ENCODE measurements at places on chromosomes 1 and 21.

DNA sequence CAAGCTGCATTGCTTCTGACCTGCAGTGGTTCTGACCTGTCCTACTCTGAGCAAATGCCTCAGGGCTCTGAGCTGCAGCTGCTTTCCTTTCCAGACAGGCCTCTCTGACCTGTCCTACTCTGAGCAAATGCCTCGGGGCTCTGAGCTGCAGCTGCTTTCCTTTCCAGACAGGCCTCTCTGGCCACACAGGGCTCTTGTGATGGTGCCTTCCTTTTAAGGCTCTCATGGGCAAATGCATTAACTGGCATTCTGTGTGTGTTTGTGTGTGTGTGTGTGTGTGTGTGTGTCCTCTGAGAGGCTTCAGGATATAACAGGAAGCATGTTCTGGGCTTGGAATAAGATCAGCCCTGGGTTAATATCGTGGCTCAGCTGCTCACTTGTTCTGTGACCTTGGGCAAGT is 131.3 kb downstream of the NTPCR start:
- no peak for DNase-seq

- no peak for DNase-seq
Observed at GRCh38 chr1:53377438-53377841, 49.6 kb upstream of the LRP8 start.

DNA sequence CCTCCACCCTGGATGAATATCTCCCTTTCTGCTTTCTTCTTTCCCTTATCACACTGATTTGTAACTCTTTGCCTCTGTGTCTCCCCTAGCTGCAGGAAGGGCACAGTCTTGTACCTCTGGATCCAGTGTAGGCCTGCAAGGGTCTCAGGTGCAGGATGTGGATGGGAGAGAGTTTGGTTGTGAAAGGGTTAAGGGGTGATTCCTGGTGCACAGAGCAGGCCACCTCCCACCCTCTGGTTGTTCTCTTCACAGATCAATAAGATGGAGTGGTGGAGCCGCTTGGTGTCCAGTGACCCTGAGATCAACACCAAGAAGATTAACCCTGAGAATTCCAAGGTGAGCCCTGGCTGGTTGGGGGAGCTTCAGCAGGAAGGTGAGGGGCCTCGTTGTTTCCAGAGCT is 15.1 kb downstream of the KDF1 start:
- no peak for DNase-seq

DNA sequence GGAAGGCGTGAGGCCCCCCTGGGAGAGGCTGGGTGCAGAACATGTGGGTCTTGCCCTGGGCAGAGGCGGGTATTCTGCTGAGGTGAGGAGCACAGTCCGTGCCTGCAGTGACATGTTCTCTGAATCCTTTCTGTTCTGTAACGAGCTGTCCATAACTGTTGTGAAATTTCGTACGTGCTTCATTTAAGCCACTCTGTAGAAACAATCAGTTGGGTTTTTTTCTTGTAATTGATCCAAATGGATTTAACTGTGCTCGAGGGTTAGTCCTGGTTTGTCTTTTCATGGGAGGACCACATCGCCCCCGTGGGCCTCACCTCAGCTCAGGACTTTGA is 45.4 kb upstream of the DIP2A start:
- DNase-seq, result no peak

GRCh38 chr1:228697207-228698016 is 37.9 kb upstream of the RHOU start:
- peak; percentile 52 for DNase-seq

DNA sequence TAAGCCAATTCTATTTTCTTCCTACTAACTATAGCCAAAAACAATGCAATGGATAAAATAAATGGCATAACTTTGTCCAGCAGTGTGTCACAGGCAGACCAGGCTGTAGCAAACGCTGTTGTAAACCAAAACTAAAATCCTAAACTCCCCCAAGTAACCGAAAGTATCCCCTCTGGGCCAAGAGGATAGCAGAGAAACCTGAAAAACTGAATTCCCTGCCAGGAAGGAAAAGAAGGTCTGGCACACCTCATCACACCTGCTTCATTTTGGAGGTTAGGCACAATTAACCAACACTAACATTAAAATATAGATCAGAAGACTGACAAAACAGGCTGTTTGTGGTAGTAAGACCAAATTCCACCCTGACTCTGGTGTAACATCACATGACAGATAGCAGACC is 356.8 kb upstream of the C1orf87 start:
- no peak for DNase-seq

GRCh38 chr21:14737922-14738321 is 191.8 kb upstream of the SAMSN1 start:
- peak; percentile 36 for DNase-seq

DNA sequence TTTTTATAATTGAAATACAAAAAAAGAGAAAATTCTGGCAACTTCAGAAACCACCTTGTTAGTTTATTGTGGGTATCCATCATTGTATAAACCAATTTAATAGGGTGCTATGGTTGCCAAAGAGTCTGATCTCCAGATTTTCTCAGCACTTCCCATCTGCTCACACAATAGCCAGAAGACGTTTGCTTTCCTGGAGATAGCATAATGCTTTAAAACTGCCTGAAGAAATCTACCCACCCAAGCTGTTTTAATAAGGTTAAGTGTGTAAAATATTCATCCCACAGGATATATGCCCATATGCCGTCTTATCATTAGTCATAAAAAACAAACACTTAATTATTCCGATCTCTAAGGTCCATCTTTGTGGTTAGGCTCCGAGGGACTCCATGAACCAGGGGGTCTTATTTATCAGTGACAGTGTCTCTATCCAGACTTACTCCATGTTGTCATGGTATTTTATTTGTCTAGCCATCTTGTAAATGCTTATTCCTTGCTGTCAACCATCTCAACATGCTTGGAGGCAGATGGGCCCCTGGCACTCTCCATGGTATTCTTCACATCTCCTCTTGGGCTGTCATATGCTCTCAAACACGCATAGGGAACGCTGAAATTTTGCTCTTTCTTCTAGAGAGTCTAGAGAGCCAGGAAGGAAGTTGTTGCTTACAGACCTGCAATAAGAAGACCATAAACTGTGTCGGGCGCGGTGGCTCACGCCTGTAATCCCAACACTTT is 58.5 kb downstream of the MAP10 start:
- DNase-seq, result no peak

DNA sequence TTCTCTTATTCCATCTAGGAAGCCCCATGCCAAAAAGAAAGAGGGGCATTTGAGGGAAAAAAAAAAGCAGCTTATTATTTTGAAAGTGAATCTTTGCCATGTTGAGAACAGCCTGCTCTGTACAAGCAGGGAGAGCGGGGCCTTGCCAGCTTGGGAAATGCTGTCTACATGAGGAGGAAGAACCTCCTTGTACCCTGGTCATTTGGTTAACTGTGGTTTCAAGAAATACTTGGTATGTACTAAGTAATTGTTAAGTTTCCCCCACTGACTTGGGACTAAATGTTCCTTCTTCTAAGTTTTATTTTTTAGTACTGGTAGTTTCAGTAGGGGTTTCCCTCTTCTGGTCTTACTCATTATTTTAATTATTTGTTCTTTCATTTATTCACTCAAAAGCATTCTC is 144.1 kb upstream of the HOOK1 start:
- DNase-seq, result no peak

- DNase-seq, result peak; percentile 15
Observed at GRCh38 chr1:204435872-204436271, 24.3 kb upstream of the PPP1R15B start.

DNA sequence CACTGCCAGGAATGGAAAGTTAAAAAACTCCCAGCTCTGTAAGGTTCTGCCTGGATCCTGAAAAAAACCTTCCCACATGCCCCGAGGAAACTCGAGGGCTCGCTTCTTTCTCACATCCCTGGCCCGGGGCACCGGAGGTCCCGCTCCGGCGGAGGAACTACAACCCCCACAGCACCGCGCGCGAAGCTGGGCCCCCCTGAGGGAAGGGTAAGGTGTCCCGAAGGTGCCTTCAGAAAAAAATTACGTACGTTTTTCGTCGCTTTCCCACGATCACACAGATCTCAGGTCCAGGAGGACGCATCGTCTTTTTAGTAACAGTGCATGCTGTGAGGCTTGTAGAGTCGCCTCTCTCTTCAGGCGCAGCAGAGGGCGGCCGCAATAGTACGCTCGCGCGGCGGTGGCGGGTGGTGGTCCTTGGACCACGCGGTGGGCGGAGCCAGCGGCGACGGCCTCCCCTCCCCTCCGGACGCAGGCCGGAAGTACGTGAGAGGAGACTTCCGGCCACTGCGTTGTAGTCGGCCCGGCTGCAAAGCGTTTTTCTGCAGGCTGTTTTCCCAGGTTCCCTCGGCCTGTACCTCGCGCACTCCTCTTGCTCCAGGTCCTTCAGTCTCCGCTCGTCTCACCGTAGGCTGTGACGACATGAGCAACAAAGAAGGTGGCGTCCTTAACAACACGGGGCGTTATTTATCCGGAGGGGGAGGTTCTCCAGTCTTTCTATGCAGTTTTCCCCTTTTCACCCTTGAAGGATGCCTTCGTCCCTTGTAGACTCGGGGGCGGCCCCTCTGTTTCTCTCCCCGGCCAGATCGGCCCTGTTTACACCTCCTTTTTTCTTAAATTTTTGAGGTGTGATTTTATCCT is at the start of gene TSNAX:
TSS of gene TSNAX (plus strand) at position 498 of the 858 bp plus-strand sequence. CDS start at position 640, 142 bp downstream.
- peak; percentile 93 for DNase-seq

DNA sequence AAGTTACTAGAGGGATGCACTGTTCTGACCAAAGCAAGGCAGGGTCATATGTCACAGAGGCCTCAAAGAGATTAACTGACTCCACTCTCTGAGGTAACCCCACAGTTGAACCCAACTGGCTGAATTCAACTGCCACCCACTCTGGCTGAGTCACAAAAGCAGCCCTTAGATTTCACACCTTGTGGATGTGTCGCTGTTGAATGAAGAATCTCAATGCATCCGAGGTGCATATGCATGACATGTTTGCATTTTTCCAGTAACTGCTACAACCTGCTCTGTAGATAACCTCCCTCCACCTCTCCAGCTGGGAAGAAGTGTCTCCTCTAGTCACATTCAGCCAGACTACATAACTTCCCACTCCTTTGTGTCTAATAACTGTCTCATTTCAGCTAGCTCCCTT is 27.9 kb upstream of the KIF21B start:
- no peak for DNase-seq

GRCh38 chr1:33225586-33225985 is 30.7 kb upstream of the ZNF362 start:
- DNase-seq, result no peak

GRCh38 chr21:43278766-43279577 is 110.2 kb downstream of the CRYAA start:
- DNase-seq, result no peak

DNA sequence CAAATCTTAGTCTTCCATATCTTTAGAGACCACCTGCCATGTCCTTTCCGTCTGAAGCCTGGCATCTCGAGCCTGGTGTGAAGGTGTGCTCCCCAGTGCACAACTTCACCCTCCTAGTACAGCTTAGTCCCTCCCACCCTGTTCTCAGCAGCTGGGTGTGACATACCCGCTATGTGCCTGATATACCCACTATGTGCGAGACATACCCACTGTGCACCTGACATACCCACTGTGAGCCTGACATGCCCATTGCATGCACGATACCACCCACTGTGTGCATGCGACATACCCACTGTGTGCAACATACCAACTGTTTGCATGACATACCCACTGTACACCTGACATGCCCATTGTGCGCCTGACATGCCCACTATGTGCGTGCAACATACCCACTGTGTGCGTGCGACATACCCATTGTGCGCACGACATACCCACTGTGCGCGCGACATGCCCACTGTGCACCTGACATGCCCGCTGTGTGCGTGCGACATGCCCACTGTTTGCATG is 3.0 kb upstream of the RRP1 start:
- no peak for DNase-seq

- DNase-seq, result no peak
Observed at GRCh38 chr1:96723377-96723776, 1.8 kb downstream of the PTBP2 start.

DNA sequence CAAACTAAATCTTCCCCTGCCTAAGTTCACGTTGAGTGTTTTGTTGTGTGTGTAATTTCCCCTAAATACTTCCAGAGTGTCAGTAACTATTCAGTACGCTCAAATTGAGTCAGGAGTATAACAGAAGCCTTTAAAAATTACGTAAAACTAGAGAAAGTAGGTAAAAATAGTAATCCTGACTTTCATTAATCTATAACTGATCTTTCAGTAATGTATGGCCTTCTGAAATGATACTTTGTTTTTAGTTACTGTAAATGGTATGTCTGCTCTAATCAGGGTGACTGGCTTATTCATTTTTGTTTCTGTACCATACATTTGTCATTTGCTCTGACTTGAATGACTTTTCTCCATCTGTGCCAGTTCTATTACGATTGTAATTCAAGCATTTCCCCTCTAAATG is 29.4 kb downstream of the MIER1 start:
- DNase-seq, result no peak

DNA sequence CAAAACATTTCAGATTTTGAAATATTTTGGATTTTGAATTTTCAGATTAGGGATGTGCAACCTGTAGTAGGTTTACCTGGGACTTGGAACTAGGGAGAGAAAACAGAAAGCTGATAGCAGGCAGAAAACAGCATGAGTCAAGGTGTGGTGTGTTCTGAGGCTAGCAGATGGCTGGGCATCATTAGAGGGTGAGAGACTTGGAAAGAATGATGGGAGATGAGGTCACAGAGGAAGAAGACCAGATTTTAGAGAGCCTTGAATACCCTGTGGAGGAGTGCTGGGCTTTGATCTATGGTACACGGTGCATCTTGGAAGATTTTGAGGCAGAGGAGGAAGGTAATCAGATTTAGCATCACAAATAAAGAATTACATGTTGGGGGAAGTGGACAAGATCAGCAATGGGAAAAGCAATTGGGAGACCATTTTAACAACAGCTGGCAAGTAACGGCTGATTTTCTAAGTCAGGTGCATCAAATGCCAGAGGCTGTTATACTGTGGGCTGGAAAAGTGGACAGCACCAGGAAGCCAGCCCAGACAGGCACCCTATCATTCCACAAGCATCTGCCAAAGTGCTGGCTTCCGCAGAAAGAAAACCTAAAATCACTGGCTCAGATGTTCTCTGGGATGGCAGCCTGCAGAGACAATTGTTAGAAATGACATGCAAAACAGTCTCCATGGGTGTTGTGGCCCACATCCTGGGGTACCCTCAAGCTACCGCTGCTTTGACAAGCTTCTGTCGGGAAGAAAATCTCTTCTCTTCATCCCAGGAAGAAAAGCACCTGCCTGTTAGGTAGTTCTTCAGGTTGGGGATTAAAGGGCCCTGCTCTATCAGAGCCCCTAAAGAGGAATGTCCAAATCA is 30.9 kb upstream of the CAMK1G start:
- DNase-seq, result no peak

- no peak for DNase-seq
Observed at GRCh38 chr1:119006406-119007279, 18.5 kb upstream of the TBX15 start.

- no peak for DNase-seq
Observed at GRCh38 chr1:198132060-198132781, 24.6 kb upstream of the NEK7 start.

DNA sequence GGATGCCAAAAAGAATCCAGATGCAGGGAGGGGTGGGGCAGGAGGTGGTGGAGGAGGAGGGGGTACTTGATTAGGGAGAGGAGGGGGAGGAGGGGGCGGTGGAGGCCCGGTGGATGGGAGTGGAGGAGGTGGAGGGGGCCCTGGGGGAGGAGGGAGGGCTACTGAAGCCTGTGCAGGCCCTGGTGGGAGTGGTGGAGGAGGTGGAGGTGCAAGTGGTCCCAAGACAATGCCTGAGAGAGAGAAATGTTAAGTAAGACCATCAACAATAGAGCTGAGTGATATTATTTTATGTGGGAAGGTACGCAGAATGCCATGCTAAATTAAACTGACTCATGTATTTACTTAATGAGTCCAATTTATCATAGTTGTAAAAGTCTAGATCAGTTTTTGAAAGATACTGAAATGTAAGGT is 86.8 kb upstream of the LBR start:
- no peak for DNase-seq

All from fibroblast of skin of right biceps (primary cell).